Activated CD4-positive, alpha-beta memory T cell treated with anti-CD3 and anti-CD28 coated beads for 36 hours (primary cell): ENCODE measurements at places on chromosomes 3 and 15. TPM values are rescaled to one million over a fixed set of nuclear protein-coding genes. Genes with fewer than 3 reads are reported as not detected.
A peak's percentile ranks its signal among the peaks of the same experiment; 100 is the strongest.

Gene ISLR2
- total RNA-seq: not detected

Gene CLRN1
- not detected for total RNA-seq

Gene FBXW12
- total RNA-seq: not detected

Gene ROBO2
- not detected for total RNA-seq

Gene WNT7A
- 0.29 TPM for total RNA-seq

DNA sequence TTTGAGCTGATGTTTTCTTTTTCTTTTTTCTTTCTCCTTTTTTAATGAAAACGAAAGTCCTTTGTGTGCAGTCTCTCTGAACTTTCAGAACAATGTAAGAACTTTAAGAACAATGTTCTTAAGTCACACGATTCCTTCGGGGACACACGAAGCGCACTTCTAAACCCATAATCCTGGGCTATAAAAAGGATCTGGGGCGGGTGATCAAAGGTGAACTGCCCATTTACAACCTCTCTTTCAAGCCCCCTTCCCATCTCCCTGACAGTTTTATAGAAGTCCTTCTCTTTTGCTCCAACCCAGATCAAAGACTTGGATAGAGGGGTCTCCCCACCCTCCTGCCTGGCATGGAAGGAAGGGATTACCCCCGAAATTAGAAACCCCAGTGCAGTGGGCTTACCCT, 126.8 kb downstream of the BDH1 start:
- DNase-seq: no peak

GRCh38 chr15:27175472-27176153, 204.6 kb downstream of the GABRG3 start:
- DNase-seq: no peak

DNA sequence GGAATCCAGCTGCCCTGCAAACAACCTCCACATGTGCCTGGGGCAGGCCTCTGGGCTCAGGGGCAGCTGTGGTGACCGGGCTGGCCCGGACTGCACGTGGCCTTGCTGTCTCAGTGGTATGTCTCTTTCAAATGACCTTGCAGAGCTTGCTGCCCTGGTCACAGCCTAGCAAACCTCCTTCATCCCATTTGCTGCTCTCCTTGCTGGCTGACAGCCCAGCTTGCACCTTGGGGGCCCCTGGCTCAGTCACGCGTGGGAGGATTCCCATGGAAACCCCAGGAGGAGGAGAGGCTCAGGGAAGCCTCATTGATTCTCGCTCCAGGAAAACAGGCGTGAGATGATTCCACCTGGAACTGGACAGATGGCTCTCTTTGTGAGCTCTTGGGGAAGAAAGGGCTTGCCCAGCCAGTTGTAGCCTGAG, 5.6 kb downstream of the SPSB4 start:
- no peak for DNase-seq

- no peak for DNase-seq
These were observed 41.0 kb downstream of the SLCO2A1 start for GRCh38 chr3:133988631-133989161.

- DNase-seq: no peak
These were observed 41.1 kb upstream of the CSTA start for GRCh38 chr3:122283796-122284445.

GRCh38 chr3:126903521-126903920, 79.4 kb upstream of the PLXNA1 start:
- no peak for DNase-seq

DNA sequence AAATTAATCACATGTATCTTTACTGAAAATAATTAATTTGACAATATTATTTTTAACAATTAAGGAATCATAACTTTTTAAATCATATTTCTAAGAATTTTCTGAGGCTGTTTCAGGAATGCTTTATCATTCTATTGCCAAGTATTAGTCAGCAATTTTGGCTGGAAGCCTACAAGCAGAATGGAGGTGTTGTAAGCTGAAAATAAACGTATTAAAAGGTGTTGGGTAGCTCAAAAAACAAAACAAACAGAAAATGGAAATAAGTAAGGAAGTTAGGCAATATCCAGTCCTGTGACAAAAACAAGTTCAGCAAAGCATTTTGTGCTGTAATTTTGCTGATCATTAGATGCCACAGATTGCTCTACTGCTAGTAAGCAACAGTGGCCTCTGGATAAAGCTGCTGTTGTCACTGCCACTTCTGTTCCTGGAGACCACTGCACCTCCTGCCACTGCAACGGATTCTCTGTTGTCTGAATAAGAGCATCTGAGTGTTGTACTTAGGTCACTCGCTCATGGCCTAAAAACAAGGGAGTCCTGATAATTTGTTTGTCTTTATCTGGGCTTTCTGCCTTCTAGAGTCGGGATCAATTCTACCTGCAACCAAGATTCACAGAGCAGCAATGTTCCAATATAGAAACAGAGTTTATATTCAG, 63.5 kb upstream of the SLITRK3 start:
- DNase-seq: no peak

GRCh38 chr3:126961191-126961790, 21.6 kb upstream of the PLXNA1 start:
- no peak for DNase-seq

DNA sequence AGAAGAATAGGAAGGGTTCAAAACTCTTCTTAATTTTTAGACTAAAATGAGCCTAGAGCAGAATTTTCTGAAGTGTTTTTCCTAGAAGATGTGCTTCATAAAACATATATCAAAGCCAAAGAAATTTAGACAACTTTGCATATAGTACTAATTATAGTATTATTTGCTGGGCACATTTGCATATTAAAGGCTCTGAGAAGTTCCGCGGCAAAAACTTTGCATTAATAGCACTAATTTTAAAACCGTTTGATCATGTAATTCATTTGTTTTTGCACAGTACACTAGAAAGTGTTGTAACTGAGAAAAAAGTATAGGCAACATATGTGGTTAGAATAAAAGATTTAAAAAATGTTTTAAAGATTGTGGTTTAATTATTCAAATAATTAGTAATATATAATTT, 412.0 kb upstream of the NR2F2 start:
- no peak for DNase-seq

DNA sequence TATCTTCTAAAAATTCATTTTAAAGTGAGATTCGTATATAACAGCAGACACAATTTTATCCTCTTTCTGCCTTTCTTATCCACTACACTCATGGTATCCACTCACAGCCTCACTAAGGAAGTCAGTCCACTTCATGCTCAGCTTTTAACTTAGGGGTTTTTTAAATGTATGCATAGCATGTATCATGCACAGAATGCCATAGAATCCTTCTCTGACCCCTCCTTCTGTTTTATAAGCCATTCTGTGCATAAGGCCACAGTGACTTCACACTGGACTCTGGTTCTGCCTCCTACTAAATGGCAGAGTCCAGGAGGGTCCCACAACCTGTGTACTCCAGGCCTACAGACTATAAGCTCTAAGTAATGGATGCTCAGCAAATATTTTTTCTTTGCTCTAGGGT, 129.2 kb downstream of the ATG7 start:
- no peak for DNase-seq

- DNase-seq: no peak
These were observed 107.4 kb downstream of the PEAK1 start for GRCh38 chr15:77312523-77312922.

DNA sequence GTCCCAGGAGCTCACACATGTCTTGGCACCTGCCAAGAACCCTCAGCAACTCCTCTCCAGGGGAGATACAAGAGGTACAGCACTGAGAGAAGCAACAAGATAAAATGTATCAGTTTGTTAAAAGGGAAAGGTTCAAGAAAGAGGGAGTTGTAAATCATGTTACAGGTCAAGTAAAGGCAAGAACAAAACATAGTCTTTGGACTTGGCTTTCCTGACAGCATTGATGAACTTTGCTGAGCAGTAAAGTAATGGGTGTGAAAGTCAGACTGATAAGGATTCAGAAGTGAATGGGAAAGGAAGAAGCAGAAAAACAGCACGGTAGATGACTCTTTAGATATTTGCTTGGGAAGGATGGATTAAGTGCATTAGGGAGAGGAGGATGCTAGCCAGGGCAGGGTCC, 27.1 kb downstream of the MBNL1 start:
- DNase-seq: no peak

GRCh38 chr15:63623232-63623969, 26.2 kb downstream of the FBXL22 start:
- DNase-seq: no peak

DNA sequence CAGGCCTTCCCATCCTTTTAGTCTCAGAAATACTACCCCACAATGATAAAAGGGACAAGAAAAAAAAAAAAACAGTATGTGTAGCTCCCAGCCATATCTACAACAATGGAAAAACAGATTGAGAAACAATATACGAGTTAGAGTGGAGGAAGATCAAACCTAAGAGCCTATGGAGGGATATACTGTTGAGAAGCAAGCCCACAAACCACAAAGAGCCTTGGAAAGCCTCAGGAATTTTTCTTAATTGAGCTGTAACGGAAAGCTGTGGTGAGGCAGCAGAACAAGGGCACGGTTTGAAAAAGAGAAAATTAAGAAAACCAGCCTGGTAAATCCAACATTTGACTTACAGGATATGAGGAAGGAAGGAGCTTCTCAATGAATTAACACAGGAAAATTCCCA, 21.4 kb downstream of the KPNA1 start:
- DNase-seq: no peak

- no peak for DNase-seq
These were observed 56.8 kb downstream of the WNT7A start for GRCh38 chr3:13822871-13823585.

DNA sequence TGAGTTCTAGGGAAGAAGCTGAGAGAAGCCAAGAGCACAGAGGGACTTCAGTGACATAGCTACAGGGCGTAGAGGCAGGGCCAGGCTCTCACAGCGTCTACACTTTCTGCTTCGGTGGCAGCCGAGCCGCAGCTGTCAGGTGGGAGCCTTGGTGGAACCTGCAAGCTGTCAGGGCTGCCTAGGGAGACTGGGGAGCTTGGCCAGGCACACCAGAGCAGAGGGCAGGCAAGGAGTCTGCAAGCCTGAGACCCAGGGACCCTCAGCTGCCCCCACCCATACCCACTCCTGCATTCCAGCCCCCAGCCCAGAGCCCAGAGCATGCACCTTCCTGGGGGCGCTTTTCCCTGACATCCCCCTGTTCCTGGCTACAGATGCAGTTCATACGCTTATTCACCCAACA, 13.4 kb upstream of the KLF15 start:
- no peak for DNase-seq

DNA sequence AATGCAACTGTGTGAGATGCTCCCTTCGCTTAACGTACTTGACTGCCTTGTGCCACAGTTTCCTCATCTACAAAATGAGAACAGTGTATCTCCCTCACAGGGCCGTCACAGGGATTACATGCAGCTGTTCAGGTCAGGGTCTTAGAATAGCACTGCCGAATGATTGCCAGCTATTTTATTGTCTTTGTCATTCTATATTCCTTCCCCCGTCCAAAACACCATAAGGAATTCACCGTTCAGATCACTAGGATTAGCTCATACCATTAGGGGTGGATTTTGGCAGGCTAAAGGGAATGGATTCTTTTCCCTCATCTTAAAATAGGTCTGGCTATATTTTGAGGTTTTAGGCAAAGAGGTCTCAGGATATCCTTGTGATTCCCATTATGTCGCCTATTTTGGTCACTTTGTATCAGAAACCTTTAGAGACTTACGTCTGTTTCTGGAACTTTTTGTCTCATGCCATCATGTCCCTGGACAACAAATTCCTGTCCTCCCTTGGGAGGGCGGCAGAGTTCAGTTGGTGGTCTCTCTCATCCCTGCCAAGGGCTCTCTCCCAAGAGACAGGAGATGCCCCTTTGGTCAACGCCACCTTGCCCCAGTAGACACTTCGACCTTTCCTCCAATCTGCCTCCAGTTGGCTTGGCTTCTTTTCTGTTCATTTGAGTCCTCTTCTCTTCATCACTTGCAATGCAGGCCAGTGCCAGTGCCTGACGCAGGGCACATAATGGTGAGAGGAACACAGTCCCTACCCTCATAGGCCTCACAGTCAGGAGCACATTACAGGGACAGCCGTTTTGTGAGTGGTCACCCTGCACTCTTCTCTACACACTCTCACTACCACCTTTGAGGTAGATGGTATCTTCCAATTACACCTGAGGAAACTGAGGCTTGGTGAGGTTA, 171.6 kb upstream of the BHLHE40 start:
- no peak for DNase-seq

DNA sequence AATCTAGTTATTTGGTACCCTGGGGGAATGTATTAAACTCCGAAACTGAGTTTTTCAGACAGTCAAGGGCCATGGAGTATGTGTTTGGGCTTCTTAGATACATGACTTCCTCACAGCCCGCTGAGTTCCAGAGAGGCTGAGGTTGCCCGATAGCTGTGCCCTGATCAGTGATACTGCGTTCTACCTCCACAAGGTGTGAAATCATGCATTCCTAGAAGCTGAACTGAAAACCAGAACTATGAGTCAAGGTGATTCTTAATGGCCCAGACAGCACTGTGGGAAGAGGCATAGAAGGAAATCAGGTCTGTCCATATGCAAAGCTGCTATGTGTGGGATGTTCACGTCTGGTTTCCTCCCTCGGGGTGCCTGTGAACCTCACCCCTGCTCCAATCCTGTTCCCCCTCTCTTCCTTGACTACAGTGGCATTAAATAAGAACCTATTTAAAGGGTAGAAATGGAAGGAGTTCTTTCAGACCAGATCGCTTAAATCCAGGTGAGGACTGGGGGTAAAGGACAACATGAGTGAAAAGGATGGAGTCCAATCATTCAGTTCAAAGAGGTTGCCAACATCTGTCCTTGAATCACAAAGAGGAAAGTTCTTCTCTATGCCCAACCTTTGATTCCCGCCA, 74.3 kb downstream of the MYO1E start:
- peak; percentile 70 for DNase-seq

GRCh38 chr3:80097674-80098073, 329.9 kb upstream of the ROBO1 start:
- no peak for DNase-seq

DNA sequence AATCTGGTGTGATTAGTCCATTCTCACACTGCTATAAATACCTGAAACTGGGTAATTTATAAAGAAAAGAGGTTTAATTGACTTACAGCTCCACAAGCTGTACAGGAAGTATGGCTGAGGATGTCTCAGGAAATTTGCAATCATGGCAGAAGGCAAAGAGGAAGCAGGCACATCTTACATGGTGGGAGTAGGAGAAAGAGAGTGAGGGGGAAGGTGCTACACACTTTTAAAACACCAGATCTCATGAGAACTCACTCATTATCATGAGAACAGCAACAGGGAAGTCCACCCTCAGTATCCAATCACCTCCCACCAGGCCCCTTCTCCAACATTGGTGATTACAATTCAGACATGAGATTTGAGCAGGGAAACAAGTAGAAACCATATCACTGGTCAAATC, 24.0 kb upstream of the ACP3 start:
- DNase-seq: no peak

GRCh38 chr15:96416934-96417759, 86.6 kb downstream of the NR2F2 start:
- DNase-seq: no peak

- DNase-seq: peak; percentile 3
These were observed 216.5 kb downstream of the SNRPN start for GRCh38 chr15:25171111-25171811.

DNA sequence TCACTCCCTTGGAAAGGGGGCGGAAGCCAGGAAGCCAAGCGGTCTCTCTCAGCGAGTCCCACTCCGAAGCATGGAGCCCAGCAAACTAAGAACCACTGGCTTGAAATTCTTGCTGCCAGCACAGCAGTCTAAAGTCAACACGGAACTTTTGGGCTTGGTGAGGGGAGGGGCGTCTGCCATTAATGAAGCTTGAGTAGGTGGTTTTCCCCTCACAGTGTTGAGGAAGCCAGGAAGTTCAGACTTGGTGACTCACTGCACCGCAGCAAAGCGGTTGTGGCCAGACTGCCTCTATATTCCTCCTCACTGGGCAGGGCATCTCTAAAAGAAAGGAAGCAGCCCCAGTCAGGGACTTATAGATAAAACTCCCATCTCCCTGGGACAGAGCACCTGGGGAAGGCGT, 665.4 kb upstream of the CBLB start:
- DNase-seq: peak; percentile 81
